ENCODE measurements at places on chromosomes 7 and 10.

DNA sequence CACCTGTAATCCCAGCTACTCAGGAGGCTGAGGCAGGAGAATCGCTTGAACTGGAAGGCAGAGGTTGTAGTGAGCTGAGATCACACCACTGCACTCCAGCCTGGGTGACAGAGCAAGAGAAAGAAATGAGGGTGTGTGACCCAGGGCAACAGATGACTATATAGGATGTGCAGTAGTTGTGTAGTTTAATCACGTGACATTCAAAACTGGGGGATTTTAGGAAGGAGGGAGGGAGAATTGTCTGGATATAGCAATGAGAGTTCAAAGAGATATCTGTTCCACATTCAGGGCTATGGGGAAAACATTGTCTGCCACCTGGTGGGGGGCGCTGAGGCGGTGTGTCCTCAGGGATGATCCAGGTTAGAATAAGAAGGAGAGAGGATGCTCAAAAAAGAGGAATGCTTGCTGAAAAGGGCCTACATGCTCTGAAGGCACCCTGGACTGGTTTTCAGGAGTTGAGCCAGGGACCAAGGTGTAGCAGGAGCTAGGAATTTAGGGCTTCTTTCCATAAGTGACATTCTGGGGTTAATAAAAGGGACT lies 7.8 kb upstream of the ZYX start:
- no peak for DNase-seq

GRCh38 chr10:31644931-31645633 lies 283.5 kb downstream of the ARHGAP12 start:
- DNase-seq = no peak

- peak; percentile 30 for DNase-seq
These were observed 57.3 kb downstream of the TCF7L2 start for GRCh38 chr10:113007343-113007771.

DNA sequence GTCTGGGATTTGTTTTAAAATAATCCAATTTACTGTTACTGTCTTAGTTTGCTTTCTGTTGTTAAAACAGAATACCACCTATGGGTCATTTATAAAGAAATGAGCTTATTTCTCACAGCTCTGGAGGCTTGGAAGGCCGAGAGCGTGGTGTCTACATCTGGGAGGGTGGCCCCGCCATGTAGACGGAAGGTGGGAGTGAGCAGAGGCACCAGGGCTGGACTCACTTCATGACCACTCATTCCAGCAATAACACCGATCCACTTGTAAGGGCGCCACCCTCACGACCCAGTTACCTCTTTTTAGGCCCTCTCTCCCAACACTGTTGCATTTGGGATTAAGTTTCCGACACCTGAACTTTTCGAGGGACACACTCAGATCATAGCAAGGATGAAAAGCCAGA lies 36.2 kb upstream of the CFAP46 start:
- DNase-seq = no peak

DNA sequence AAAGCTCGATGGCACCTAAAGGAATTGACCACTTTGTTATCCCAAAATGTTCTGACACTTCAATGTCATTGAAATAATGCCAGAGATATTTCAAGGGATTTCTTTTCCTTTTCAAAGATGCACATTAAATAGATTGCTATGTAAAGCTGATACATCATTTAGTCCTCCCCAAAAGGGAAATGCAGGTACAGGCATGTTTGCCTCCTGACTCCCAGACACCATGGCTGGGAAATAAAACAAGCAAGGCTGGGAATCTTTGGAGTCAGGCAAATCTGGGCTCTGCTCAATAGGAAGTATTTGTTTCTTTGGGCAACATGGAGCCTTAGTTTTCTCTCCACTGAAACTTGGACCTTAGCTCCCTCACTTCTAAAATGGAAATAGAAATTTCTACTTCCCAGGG lies 230.8 kb upstream of the LRRTM3 start:
- no peak for DNase-seq

GRCh38 chr10:11335167-11335652 lies 276.2 kb downstream of the USP6NL start:
- DNase-seq = no peak

DNA sequence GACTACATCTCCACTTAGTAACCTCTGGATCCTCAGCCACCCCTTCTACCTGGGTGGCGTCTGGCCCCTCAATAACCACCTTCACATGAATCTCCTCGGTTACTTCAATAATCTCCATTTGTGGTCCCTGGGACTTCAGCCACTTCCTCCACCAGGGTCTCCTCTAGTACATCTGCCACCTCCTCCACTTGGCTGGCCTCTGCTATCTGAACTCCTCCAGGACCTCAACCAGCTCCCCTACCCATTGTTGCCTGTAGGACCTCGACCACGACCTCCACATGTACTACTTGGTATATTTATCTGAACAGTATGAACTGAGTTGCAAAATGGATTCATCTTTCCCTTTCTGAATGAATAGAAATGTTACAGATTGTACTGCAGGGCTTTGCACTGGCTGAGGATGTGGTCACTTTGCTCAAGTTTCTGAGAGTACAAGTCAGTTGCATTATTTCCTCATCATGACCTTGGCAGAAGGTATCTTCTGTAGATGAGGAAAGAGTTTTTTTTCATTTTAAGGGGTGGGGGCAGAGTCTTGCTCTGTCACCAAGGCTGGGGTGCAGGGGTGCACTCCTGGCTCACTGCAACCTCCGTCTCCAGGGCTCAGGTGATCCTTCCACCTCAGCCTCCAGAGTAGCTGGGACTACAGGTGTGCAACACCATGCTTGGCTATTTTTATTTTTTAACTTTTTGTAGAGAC lies 36.0 kb downstream of the MAT1A start:
- DNase-seq = no peak

- DNase-seq = no peak
These were observed 93.1 kb upstream of the HABP2 start for GRCh38 chr10:113459626-113460280.

DNA sequence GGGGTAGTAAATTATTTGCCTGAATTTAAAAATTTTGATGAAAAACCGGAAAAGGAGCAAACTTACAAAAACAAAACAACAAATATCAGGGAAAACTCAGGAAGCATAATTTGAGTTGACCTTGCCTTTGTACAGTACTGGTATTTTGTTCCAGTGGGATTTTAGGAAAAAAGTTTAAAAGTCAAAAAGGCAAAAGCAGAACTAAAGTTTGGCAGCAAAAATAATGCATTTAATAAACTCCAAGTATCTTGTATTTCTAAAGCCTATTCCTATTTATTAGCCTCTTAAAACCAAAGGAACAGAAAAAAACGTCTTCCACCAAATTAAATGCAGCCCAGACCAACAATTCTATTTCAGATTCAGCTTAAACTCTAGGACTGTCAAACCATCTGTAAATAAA lies 90.7 kb upstream of the ASAH2 start:
- DNase-seq = no peak

- DNase-seq = no peak
These were observed 157.0 kb downstream of the PTPN20 start for GRCh38 chr10:47067949-47068940.

DNA sequence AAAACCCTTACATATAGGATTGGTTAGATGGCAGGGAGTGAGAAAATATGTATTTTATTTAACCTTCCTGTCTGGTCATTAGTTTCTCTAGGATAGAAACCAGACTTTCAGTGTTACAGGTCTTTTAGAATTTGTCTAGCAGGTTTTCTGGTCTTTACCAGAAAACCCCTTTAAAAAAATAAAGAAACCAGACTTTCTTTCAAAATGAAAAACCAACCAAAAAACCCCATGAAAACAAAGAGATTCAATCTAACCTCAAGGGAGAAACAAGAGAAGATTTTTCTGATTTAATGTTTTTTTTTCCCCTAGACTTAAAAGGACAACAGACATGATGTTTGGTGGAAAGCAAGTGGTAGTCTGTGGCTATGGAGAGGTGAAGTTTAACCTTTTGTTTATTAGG lies 28.7 kb upstream of the STRIP2 start:
- no peak for DNase-seq

- no peak for DNase-seq
These were observed 19.3 kb downstream of the ANKRD22 start for GRCh38 chr10:88832376-88832775.

- no peak for DNase-seq
These were observed 46.3 kb downstream of the PLEKHA8 start for GRCh38 chr7:30074422-30075030.

GRCh38 chr10:8586504-8586903 lies 532.0 kb downstream of the GATA3 start:
- no peak for DNase-seq

DNA sequence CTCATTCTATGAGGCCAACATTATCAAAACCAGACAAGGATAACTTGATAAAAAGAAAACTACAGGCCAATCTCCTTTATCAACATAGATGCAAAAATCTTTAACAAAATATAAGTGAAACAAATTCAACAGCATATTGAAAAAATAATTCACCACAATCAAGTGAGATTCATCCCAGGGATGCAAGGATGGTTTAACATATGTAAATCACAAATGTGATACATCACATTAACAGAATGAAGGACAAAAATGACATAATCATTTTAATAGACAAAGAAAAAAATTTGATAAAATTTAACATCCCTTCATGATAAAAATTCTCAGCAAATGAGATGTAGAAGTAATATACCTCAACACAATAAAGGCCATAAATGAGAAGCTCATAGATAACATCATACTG lies 53.8 kb downstream of the TCAF1 start:
- no peak for DNase-seq

DNA sequence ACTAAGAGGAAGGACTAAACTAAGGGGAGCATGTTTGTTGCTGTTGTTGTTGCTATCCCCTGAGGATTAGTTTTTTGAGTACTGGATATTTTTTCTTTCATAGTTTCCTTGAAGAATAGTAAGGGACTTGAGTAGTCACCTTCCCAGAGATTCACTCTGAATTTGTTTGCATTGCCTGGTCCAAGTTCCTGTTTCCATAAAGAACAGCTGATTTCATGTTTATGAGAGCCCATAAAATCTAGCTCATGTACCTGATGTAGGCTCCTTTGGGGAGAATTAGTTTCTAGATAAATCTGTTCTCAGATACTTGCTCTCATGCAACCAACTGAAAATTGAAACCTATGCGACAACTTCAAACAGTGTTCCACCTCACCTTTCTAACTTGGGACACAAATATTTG lies 464.4 kb upstream of the MBL2 start:
- no peak for DNase-seq

- no peak for DNase-seq
These were observed 114.0 kb upstream of the CNTNAP2 start for GRCh38 chr7:146002431-146003078.

- no peak for DNase-seq
These were observed 52.5 kb downstream of the DGKB start for GRCh38 chr7:14850039-14850438.

DNA sequence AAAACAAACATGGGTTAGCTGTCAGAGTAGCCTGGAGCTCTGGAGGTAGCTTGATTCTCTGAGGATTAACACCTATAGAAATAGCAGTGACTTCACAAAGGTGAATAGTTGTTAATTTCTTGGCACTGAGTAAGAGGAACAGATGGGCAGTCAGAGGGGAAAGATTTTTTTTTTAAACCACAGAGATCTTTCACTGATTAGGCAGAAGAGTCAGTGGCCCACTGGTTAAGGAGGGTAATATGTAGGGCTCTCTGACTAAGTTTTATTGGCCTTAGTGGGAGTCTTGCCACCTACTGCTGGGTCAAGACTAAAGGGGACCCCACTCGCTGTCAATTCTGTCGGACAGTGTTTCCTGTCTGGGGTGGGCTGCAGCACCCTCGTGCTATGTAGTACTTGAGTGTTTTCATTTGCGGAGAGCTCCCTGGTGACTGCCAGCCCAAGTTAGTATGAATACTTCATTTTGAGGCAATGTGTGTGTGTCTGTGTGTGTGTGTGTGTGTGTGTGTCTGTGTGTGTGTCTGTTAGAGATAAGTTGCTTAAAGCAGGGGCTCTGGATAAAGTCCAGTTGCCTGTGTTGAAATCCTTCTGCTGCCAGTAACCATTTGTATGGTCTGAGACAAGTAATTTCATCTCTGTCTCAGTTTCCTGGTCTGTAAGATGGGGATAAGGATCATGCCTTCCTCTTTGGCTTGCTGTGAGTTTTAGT lies 145.2 kb downstream of the ARID5B start:
- DNase-seq = peak; percentile 12

DNA sequence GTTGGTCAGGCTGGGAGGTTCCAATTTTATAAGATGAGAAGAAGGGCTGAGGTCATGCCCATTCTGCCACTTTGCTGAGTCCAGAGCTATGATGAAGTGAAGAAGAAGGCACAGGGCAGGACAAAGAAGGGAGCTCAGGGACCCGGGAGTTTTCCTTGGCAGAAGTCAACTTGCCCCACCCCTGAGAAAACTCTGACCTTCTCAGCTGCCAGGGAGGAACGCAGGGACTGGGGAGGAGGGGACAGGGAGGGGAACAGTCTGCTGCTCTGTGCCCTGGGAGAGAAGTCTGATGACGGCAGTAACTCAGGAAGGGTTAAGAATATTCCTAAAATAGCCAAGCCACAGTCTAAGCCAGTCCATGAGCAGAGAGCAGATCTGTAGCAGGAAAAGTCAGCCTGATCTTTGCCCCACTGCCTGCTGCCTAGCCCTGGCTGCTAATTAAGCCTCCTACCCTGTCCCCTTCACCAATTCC lies 11.7 kb downstream of the ADIRF start:
- no peak for DNase-seq

GRCh38 chr10:110305767-110306451 lies 1.2 kb upstream of the SMNDC1 start:
- peak; percentile 33 for DNase-seq

DNA sequence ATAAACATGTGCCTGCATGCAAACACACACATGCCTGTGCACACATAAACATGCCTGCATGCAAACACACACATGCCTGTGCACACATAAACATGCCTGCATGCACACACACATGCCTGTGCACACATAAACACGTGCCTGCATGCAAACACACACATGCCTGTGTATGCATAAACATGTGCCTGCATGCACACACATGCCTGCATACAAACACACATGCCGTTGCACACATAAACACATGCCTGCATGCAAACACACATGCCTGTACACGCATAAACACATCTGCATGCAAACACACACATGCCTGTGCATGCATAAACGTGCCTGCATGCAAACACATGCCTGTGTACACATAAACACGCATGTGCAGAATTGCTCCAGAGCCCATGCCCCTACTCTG lies 22.4 kb downstream of the NKX6-2 start:
- no peak for DNase-seq

GRCh38 chr10:34528320-34528719 lies 286.8 kb downstream of the PARD3 start:
- no peak for DNase-seq

DNA sequence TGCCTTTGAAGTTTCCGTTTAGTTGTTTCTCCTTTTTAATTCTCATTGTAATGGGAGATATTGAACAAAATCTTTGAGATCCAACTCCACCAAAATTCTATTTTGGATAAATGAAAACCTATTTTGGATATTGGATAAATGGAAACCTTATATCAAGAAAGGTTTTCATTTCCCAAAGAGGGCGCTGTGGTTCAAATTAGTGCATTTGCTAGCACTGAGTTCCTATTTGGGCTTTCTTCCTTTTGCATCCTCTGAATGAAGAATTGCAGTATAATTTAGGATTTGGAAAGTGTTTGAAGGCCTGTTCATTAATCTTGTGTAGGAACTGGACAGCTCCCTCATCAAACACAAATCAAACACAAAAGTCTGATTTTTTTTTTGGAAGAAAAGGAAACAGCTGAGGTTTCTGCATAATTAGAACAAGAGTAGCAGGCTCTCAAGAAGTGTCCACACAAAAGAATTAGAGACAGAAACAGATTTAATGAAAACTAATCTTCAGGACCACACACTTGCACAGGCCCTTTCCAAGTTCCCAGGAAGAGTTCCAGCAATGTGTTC lies 80.8 kb upstream of the KLF14 start:
- DNase-seq = no peak

GRCh38 chr7:2019461-2019710 lies 213.4 kb downstream of the MAD1L1 start:
- DNase-seq = no peak

GRCh38 chr7:98224701-98225181 lies 13.5 kb downstream of the BHLHA15 start:
- DNase-seq = no peak

Data from activated CD4-positive, alpha-beta T cell treated with anti-CD3 and anti-CD28 coated beads, Interleukin-2, amount 50 U/mL, for 1 hour (primary cell).